ENCODE measurements at places on chromosomes 1 and 21.
A peak's percentile ranks its signal among the peaks of the same experiment; 100 is the strongest.

DNA sequence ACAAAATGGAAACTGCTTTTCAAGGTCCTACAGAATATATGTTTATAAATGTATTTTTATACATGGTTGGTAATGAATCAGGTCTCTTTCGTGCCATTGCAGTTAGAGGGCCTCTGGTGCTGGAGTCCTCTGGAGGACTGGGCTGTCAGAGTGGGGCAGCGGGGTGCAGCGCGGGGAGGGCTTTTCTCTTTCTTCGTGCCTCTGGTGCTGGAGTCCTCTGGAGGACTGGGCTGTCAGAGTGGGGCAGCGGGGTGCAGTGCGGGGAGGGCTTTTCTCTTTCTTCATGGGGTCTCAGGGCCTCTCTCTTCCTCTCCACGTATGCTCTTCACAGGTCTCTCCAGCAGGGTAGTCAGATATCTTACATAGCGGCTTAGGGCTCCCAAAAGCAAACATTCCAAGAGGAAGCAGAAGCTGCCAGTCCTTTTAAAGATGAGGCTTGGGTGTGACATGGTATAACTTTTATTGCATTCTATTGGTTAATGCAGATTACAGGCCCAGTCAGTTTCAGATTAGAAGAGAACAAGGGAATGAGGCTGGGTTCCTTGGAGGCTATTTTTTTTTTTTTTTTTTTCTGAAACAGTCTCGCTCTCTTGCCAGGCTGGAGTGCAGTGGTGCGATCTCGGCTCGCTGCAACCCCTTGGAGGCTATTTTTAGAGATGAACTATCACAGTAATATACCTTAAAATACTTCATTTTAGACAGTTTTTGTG, 13.1 kb downstream of the SDCCAG8 start:
- DNase-seq = peak; percentile 31

DNA sequence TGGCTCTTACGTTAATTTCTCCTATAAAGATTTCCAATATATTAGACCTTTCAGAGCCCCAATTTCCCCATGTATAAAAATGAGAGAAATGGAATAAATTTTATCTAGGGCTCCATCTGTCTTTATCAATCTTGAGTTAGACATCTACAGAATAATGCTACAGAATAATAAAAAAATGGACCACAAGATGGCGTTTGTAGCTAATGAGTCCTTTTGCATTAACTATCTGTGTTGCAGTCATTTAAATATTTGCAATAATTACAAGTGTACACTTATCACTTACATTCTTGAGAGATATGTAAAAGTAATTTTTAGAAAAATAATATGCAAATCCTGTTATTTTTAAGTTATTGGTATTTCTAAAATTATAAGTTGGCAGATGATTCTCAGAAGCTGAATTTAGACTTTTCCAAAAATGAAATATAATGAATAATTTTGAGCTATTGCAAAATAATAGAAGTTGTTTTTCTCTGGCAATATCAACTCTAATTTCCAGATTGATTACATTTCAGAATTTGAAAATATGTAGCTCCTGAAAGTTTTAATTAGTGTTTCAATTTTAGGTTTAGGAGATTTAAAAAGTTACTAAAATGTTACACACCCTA, 87.7 kb downstream of the SNX7 start:
- DNase-seq = peak; percentile 18

- no peak for DNase-seq
These were observed 9.0 kb downstream of the GON4L start for GRCh38 chr1:155847823-155848529.

DNA sequence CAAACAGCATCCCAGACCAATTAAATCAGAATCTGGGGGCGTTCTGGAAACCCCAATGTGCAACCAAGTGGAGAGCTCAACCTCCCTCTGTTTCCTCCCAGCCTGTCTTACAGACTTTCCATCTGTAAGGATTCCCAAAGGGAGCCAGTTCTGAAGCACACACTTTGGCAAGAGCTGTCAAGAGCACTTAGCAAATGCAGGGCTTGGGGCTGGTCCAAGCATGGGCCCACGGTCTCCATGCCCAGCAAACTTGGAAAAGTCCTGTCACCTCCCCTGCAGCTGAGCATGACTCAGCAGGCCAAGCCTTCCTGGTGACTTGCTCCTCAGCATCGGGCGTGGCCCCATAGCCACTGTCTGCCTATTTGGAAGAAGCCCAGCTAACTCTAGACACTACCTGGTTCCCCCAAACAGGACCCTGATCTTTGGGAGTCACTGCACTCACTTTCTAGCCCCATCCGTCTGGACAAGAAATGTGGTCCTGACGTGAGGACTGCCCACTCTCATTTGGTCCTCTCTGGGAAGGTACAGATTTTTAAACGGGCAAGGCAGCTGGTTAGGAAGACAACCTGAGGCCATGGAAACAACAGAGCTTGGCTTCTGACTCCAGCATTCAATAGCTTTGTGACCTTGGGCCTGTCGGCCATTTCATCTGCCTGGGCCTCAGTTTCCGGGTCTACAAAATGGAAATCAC, 16.9 kb downstream of the SLC2A1 start:
- peak; percentile 95 for DNase-seq

GRCh38 chr1:82507011-82507410, 706.3 kb downstream of the ADGRL2 start:
- no peak for DNase-seq

DNA sequence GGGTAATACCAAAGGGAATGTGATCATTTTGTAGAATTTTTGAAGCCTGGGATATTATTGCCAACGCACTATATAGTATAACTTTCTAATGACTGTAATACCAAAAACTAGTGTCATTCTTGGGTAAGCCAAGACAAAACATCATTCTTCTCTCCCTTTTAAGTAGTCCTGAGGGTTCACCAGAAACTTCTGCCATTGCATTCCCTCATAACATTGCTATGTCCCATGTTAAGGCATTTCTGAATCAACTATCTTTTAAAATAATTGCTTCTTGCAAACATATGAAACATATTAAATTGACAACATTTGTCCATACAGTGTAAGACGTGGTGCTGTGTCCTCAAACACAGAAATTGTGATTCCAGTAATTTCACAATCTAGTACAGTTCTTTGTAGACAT, 29.9 kb upstream of the C1orf21 start:
- DNase-seq = no peak

GRCh38 chr21:34796518-34797200, 127.9 kb downstream of the CLIC6 start:
- no peak for DNase-seq

DNA sequence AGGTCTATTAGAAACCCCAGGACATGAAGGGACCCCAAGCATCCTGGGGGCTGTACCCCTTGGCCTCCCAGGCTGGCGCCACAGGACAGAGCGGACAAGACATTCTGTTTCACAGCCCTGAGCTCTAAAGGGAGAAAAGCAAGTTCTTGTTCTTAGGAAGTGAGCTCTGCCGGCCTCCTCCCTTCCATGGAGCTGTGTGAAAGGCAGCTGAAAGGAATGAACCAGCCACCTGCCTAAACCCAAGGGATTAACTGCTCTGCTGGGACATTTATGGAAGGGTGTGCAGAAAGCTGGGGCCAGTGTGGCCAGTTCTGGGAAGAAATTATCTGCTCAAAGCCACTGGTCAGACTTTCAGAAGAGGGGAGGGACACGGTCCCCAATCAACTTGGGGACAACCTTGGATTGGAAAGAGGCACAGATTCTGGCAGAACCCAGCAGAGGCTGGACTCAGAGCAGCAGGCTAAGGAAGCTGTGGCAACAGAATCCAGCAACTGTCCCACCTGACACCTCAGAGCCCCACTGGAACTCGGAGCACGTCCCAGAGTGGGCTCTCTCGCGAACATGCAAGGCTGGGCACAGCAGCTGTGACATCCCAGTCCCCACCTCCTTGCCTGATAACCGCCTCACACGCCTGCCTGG, 2.1 kb downstream of the KLHL21 start:
- DNase-seq = no peak

GRCh38 chr1:12387641-12388040, 157.8 kb downstream of the VPS13D start:
- DNase-seq = no peak

- peak; percentile 35 for DNase-seq
These were observed 16.5 kb downstream of the SLC2A7 start for GRCh38 chr1:9009438-9010370.

DNA sequence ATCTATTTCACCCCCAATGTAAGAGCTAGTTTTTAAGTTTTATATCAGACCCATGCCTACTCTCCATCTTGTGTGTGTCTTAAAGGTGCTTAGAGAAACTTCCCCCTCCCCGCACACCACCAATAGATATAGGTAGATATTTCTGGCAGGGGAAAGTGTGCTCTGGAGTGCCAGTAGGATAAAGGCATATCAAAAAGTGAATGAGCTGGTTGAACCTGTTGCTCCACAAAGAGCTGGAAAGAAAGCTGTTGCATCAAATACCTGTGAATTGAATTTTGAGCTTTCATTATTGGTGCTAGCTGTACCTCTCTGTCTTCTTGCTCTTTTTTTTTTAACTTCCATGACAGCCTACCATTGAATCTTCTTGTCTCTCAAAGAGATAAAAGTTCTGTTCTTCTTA, 32.8 kb downstream of the ARID1A start:
- DNase-seq = no peak

DNA sequence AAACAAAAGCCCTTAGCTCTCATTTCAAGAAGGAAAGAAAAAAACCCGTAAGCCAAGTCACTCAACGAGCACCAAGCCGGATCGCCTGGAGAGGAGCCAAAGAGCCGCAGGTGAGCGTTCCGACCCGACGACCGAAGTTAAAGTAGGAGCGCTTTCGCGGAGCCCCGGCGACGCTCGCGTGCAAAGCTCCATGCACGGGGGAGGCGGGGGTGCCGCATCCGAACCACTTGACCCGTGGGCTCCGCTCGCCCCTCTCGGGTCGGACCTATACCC, 382 bp downstream of the GPBP1L1 start:
- peak; percentile 38 for DNase-seq

- DNase-seq = no peak
These were observed 708.1 kb downstream of the MRPL39 start for GRCh38 chr21:24899138-24899537.

- DNase-seq = no peak
These were observed 277.6 kb upstream of the NCAM2 start for GRCh38 chr21:20720623-20721022.

DNA sequence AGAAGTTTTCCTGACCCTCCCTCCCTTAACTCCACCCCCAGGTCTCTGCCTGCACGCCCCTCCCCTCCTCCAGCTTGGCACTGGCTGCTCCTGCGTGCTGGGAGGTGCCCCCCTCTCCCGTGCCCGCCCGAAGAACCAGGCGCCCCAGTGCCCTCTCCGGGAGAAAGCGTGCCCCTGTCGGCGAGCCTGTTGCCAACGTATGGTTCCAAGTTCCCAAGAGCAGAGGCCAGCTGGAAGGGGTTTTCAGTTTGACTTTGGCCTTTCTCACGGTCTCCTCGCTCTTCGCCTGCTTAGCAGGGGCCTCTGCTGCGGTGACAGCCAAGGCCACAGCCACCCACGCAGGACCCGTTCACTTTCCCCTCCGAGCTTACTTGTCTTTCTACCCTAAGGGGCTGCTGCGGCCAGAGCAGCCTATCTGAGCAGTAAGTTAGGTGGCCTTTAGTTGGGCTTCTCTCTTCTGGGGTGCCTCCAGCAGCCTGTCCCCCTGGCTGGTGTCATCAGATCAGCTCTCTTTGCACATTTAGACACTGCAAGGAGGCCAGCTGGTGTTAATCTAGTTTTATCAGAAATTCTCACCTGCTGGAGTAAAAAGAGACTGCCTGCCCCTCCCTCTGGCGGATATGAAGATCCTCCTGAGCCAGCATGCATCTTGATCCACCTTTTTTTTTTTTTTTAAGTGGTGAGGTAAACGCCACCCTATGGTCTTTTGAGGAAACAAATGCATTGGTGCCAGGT, 1.5 kb downstream of the STUM start:
- peak; percentile 11 for DNase-seq

DNA sequence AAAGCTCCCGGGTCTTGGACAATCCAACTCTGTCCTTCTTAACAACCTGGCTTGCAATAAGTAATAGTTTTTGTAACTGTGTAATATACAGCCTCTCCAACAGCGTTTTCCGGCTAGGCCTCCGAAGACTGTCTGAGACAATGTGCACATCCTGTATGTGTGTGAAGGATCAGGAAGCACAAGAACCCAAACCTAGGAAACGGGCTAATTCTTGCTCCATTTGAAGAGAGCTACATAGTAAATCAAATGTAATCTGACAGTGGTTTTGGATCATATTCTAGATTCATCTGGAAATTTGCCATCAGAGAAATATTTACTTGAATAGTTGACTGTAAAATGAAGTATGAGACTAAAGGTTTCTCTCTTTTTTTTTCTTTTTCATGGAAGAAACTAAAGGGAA, 1.2 kb downstream of the GPR52 start:
- DNase-seq = no peak

DNA sequence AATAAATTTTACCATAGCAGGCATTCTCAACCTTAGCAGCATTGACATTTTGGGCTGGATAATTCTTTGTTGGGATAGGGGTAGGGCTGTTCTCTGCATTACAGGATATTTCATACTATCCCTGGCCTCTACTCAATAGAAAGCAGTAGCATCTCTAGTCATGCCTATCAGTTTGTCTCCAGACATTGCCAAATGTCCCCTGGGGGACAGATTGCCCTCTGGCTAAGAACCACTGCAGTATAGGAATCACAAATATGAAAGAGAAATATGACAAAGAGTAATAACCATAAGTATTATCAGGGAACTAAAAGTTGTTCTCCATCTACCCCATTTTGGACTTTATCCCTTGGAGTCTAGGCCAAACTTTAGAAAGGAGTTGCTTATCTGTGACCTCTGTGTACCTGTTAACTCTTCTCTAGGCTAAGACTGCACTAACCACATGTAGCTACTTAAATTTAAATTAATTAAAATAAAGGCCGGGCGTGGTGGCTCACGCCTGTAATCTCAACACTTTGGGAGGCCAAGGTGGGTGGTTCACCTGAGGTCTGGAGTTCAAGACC, 76.1 kb downstream of the AGO3 start:
- no peak for DNase-seq
